ENCODE measurements at places on chromosomes 6 and 20. TPM values are rescaled to one million over a fixed set of nuclear protein-coding genes. Genes with fewer than 3 reads are reported as not detected.

FBXL4 gene
- 30.9 TPM for total RNA-seq

MRAP2 gene
- total RNA-seq: 5.1 TPM

ALDH8A1 gene
- 1.8 TPM for total RNA-seq

NINL gene
- 86.8 TPM for total RNA-seq

BPIFB4 gene
- total RNA-seq: not detected

MYLK2 gene
- 0.69 TPM for total RNA-seq

MAP7 gene
- total RNA-seq: 2.2 TPM

OPN5 gene
- total RNA-seq: not detected

SMOC2 gene
- total RNA-seq: 0.44 TPM

CDH26 gene
- 0.76 TPM for total RNA-seq

TNFAIP3 gene
- 2.2 TPM for total RNA-seq

RAET1E gene
- total RNA-seq: not detected

COL20A1 gene
- 2.1 TPM for total RNA-seq

BPIFA1 gene
- total RNA-seq: not detected

HDGFL1 gene
- total RNA-seq: not detected

CITED2 gene
- total RNA-seq: 66.5 TPM

SLC32A1 gene
- total RNA-seq: 0.59 TPM

STMN3 gene
- total RNA-seq: 459 TPM

EDN1 gene
- total RNA-seq: 0.54 TPM

CNR1 gene
- 143 TPM for total RNA-seq

MYLK4 gene
- 0.49 TPM for total RNA-seq

CST2 gene
- not detected for total RNA-seq

CST4 gene
- not detected for total RNA-seq

BHLHE23 gene
- 23.9 TPM for total RNA-seq

GNRH2 gene
- 1.2 TPM for total RNA-seq

PLCB1 gene
- 37.4 TPM for total RNA-seq

Data from glutamatergic neuron (in vitro differentiated cells).